RPMI7951 (cell line): ENCODE measurements at places on chromosomes 7 and 10.

DNA sequence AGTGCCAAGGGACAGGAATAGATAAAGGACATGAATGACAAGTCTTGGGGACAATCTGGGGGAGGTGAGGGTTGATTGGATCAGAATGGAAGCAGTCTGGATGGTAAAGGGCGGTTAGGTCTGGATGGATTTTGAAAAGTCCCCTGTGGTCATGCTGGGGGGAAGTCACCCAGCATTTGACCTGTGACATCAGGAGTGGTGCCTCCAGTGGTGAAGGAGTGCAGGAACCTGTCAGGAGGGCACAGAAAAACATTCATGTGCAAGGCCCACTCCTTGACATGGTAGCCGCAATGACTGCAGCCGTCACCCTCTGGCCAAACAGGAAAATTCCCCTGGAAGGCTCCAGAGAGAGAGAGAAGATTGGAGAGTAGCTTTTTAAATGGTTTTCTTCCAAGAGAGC lies 304.8 kb downstream of the GFRA1 start:
- DNase-seq: no peak

GRCh38 chr7:44533301-44534055 lies 7.7 kb downstream of the NPC1L1 start:
- DNase-seq: peak; percentile 44

- peak; percentile 6 for DNase-seq
Observed at GRCh38 chr7:138556771-138557484, 96.9 kb downstream of the TRIM24 start.

- no peak for DNase-seq
Observed at GRCh38 chr10:6918305-6918704, 338.2 kb upstream of the PRKCQ start.

- DNase-seq: no peak
Observed at GRCh38 chr10:9381733-9382532, 1327.4 kb downstream of the GATA3 start.

DNA sequence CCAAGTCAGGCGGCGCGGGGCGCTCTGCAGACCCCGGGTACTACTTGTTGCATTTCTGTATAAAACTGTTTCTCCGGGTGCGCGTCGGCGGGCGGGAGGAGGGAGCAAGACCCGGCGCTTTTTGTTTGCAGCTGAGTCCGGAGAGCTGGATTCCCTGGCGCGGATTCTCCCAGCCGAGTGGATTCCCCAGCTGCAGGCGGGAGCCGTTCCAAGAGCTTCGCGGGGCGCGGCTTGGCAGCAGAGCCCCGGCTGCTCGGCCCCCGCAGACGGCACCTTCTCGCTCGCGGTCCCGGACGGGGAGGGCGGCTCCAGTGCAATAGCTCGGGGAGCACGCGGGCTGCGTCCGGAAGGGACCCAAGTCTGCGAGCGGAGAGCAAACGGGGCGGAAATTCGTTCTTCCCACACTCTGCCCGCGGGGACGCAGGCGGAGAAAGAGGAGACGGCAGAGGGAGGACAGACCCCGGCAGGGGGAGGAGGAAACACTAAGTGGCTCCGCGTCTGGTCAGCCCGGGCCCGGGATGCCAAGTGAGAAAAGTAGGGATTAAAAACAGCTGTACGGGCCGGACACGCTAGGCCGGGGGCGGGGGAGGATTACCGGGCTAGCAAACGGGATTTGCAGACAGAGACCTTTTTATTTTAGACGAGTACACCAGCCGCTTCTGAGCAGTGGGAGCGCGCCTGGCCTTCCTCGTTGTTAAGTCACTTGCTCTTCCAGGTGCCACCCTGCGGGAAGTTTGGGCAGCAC lies at the start of gene TRIL:
TSS of gene TRIL (minus strand) at position 96 of the 745 bp plus-strand sequence. CDS start 284 bp downstream, outside the sequence.
- peak; percentile 90 for DNase-seq

DNA sequence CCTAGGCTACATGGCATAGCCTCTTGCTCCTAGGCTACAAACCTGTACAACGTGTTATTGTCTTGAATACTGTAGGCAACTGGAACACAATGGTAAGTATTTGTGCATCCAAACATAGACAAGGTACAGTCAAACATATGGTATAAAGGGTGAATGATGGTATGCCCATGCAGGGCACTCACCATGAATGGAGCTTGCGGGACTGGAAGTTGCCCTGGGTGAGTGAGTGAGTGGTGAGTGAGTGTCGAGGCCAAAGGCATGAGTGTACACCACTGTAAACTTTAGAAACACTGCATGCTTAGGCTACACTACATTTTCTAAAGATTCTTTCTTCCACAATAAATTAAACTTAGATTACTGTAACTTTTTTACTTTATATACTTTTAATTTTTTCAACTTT lies 165.7 kb downstream of the PARD3 start:
- DNase-seq: no peak

DNA sequence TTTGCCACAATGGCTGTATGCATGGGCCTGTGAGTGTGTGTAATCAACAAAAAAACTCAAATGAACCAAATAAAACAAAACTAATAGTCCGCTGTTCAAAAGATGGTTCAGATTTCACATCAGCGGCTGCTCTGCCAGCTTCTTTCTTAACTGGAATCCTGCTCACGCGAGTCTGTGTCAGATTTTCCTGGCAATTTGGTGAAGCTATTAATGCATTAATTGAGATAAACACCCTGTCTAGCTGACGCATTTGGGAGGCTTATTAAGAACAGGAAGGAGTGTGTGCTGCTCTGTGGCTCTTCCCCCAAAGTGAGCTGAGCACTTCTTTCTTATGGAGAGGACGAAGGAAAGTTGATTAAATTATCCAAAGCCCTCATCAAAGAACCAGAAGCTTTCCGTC lies 336.6 kb upstream of the MKI67 start:
- DNase-seq: no peak

DNA sequence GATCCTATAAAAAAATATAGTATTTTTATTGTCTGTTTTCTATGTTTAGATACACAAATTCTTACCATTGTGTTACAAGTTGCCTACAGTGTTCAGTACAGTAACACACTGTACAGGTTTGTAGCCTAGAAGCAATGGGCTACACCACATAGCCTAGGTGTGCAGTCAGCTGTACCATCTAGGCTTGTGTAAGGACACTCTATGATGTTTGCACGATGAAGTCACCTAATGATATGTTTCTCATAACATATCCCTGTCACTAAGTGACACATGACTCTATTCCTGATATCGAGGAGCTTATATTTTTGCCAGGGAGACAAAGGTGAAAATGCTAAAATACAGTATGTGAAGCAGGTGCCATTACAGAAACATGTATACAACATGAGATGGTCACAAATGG lies 18.6 kb downstream of the ZNF25 start:
- DNase-seq: no peak

DNA sequence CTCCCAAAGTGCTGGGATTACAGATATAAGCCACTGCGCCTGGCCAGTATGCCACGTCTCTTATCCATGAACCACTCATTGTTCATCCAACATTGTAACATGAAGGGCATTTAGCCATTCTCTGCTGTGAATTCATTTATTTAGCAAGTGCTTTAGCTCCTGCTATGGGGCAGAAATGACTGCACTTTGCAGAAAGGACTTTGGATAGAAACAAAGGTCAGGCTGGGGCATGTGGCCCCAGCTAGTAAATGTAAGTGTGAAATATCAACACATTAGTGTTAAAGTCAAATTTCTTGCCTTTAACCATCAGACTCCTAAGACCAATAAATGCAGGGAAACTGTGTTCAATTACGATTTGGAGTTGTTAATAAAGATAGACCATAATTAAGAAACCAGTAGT lies 27.7 kb upstream of the TAX1BP1 start:
- no peak for DNase-seq

- DNase-seq: no peak
Observed at GRCh38 chr7:32074787-32075585, 4.8 kb upstream of the PDE1C start.
